NCI-H187 treated with DMSO at 0.1 percent for 48 hours (cell line): ENCODE measurements at places on chromosomes 13 and 19.

DNA sequence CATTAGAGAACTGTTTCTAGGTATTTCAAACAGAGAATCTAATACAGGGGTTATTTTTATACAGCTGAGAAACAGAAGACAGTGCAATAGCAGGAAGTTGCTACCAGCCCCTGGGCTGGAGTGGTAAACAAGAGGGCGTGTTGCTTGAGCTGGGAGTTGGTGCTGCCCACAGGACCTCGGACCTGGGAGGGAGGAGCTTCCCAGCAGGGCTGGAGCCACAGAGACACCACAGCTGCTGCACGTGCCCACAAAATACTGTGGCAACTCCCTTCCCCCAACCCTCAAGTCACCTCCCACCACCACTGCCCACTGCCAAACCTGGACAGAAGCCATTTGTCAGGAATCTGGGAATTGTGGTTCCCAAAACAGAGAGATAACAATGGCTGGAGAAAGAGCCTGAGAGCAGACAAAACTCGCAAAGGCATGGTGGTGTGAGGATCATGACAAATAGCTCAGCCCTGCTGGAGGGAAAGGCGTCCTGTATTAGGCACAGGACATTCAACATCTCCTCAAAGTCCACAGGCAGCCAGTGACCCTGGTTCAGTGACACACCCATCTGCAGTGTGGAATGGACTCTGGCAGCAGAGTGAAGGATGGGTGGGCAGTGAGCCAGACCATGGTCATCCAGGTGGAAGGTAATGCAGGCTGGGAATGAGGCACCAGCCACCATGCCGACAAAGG, 57.2 kb downstream of the SPATA13 start:
- no peak for DNase-seq

- DNase-seq = no peak
Measured at GRCh38 chr19:42023121-42023942, 29.3 kb upstream of the ATP1A3 start.

DNA sequence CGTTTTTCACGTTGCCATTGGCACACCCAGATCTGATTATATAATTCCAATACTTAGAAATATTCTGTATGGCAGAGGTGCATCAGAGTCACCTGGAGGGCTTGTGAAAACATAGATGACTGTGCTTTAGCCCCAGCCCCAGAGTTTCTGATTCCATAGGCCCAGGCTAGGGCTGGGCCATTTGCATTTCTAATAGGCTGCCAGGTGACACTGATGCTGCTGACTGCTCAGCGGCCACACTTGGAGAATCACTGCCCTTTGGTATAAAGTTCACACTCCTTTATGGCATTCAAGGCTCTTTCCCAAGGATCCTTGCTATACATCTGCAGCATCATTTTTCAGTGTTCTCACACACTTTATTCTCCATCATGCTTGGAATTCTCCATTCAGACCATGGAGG, 137.1 kb downstream of the AKAP11 start:
- no peak for DNase-seq

- no peak for DNase-seq
Measured at GRCh38 chr13:62357887-62358645, 942.4 kb upstream of the PCDH20 start.

- no peak for DNase-seq
Measured at GRCh38 chr19:19748249-19748938, 15.5 kb upstream of the ZNF14 start.

DNA sequence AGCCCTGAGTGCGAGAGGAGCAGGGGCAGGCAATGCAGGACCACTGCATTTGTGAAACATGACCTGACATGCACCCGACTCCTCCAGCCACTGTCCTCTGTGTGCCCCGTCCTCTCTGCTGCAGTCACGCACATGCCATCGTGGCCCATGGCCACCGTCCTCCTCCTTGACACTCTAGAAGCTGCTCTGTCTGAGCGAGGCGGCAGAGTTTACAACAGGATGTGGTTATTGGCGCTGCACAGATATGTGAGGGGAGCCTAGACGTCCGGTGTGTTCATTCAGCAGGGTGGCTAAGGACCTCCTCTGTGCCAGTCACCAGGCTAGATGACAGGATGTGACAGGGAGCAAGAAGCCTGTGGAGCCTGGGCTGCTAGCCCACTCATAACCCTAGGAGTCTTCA, 277.8 kb downstream of the FOXO1 start:
- DNase-seq = no peak

GRCh38 chr13:29914581-29914980, 64.2 kb upstream of the UBL3 start:
- no peak for DNase-seq

DNA sequence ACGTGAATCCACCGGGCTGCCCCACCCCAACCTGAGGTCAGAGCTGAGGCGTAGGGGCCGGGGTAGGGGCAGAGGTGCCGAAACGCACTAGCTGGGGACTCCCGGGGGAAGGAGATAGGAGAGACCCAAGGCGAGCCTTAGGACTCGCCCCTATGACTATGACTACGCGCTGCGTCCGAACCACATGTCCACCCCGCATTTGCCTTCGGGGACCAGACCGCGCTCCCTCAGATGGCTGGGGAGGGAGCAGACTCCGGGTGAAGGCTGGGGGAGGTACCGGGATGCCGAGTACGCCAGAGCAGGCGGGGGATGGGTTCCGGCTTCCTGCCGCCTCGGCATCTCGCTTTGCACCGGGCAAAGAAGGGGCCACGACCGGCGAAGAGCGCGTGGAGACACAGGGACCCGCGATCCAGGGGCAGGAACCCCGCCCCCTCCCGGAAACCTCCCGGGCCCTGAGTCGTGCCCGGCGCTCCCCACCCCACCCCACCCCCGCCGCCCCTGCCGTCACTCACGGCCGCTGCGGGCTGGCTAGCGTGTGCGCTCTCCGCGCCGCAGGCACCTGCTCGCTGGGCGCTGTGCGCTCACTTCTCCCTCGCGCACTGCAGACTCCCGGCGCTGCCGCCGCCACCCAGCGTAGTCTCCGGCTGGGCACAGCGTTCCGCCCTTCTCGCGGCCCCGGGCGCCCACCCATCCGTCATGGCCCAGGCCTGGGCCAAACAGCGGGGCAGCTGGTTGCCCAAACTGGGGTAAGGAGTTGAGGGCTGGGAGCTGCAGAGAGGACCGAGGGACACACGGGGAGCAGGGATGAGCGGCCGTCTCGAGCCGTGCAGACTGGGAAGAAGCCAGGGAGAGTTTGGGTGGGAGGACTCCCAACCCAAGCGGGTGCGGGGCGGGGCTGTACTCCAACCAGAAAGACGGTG, 622 bp upstream of the VSTM2B start:
- DNase-seq = no peak

GRCh38 chr19:53810187-53810546, 13.9 kb downstream of the NLRP12 start:
- no peak for DNase-seq

DNA sequence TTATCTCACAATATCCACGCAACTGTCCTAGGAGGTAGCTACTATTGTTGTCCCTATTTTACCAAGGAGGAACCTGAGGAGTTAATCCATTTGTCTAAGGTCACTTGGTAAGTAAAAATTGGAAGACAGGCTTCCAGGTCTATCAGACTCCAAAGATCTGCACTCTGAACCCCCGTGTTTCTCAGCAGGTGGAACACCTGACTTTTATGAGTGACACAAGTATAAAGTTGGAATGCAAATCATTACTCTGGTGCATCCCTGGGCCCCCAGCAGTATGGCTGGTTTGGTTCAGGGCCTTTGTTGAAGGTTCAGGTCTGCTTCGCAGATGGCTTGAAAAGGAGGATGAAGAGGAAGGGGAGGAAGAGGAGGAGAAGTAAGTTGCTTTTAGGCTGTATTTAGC, 46.0 kb downstream of the RGCC start:
- DNase-seq = no peak

DNA sequence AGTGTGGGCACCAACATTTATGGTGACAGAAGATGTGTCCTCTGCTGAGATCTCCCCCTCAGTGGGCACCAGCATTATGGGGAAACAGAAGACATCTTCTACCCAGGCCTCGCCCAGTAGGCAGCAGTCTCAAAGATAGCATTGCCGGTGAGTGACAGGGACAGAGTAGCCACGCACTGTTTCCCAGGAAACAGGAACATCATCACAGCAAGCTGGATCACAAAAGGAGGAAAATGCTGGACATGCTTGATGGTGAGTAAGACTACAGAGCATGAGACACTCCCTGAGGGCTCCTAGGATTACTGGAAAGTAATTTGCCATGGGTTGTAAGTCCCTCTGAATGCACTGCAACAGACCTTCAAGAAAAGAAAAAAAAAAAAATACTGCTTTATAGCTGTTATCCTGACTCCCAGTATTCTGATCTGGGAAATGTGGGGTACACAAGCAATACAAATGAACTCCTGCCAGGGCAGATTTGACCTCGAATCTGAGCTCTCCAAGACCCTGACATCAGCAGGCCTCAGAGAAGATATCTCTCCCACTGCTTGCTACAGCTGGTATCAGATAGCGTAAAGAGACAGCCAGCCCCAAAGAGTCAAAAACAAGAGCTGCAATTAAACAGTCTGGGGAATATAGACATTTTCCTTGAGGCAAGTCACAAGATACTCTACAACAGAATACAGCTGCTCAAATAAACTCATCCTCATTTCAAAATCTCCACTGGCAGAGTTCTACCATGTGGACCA, 180.4 kb downstream of the RBM26 start:
- DNase-seq = no peak

- DNase-seq = no peak
Measured at GRCh38 chr19:47628078-47628771, 19.3 kb downstream of the BICRA start.

DNA sequence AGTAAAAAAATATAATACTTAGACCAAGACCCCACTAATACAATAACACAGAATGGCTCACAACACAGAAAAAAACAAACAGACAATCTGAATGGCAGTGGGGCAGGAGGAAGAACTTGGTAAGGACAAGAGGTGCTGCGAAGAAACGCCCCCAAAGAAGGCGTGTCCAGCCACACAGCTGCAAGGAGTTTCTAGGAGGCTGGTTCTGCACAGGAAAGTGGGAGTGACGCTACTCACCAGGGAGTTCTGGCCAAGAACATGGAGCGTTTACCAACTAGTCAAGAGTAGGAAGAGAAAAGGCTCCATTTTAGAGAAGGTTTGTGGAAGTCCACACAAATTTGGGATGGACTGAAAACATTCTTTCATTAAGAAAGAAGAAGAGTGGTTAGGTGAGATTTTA, 95.3 kb upstream of the SLC15A1 start:
- no peak for DNase-seq

GRCh38 chr19:16325641-16326400, 1.2 kb downstream of the KLF2 start:
- DNase-seq = no peak

DNA sequence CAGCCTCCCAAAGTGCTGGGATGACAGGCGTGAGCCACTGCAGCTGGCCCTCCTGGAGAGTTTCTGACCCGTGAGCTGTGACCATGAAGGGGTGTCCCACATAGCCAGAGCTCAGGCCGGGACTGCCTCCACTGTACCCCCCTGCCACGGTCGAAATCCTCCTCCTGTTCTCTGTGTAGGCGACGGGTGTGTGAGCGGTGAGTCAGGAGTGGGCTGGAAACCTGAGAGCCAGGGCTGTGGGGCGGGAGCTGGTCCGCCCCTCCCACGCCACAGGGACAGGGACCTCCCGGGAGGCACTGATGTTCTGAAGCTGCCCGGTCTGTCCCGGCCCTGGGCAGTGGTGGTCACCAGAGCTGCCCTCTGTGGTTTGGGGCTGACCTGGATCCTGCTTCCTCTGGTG, 3.9 kb downstream of the WDR18 start:
- no peak for DNase-seq

DNA sequence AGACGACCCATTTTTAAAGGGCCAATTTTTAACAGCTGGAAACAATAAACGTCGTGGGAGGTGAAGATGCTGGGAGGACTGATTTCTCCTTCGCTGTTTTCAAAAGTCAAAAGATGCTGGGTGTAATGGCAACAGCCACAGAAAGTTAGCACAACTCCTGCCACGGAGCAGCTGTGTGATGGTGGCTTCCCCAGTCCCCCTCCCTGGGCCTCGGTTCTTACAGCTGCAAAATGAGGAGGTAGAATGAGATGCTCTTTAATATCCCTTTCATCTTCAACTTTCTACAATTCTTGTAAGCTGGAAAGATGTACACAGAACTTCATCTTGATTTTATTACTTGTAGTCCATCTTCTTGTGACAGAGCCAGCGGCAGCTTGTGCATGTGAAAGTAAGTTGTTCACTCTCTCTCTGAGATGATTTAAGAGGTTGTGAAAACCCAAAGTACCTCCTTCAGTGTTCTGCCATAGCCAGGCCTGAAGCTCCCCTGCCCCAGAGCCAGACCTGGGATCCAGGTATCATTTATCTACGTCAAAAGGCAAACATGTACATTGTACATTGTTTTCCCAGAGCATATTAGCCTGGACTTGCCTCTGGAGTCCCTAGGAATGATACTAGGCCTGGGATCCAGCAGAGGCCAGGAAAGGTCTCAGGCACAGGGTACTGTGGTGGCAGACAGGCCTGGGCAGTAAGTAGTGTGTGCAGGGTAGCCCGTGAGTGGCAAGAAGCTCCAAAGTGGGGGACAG, 3.4 kb upstream of the UBE2L5 start:
- DNase-seq = no peak

DNA sequence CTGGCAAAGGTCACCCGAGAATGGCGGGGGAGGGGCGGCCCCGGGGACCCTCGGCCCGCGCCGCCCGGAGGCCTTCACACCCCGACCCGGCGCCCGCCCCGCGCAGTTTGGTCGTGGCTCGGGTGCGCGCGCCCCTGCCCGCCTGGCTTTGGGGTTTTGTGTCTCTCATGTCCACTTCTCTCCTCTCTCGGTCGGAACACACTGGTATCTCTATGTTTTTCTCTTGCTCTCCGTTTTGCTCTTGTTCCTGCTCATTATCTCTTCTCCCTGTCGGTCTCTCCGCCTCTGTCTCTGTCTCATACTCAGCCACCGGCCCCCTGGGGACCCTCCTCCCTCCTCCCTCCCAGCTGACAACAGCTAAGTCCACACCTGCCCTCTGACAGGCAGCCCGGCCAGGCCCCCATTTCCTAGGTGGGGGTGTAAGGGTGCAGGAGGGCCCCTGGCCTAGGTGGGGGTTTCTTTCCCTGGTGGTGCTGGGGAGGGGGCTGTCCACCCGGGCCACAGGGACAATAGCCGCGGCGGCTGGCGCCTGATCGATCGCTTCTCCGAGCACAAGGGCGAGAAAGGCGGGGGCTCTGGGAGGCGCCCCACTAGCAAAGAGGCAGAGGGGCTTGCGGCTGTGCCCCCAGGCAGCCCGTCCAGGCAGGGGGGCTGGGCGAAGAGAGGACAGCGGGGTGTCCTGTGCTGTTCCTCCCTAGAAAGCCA, 2.3 kb downstream of the ONECUT3 start:
- DNase-seq = no peak

DNA sequence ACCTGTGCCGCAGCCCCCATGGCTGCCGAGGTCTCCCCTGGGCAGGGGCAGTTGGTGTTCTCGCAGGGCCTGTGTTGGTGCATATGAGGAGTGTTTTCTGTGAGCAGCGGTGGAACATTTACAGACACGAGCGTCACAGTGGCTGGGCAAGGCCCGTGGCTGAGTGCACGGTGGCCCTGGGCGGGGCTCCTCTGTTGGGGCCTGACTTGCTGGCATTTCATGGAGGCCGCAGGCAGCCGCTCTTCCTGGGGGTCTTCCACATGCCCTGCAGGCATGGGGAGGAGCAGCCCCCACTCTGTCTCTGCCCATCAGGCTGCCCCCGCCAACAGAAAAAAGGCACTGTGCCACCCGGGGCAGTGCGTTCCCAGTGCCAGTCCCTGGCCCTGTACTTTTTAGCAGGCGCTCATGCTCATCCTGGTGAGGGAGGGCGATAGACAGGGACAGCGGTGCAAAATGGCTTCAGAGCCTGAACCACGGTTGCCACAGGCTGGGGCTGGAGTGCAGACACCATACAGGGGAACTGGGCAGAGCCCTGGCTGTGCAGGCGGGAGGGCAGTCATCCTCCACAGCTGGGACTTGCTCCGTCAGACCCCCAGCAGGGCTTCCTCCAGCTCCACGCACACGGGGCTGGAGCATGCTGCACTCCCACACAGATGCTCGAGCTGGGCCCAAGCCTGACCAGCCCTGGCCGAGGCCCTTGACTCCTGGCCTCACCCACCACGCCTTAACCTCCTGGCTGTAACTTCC, 23.5 kb downstream of the TFDP1 start:
- DNase-seq = no peak
